Stimulated activated CD8-positive, alpha-beta memory T cell treated with anti-CD3 and anti-CD28 coated beads, Interleukin-2, amount 100 ng/mL, for 48 hours (primary cell): ENCODE measurements at places on chromosomes 4 and X.

DNA sequence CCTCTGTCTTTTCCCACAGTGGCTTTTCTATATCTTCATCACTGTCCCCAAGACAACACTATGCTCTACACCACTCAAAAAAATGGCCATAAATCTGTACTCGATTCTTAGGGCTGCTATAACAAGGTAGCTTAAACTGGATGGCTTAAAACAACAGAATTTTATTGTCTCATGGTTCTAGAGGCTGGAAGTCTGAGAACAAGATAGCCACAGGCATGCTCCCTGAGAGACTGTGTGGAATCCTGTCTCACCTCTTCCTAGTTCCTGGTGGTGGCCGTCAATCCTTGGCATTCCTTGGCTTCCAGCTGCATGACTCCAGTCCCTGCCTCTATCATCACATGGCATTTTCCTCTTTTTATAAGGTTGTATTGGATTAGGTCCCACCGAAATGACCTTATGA lies 70.7 kb upstream of the DCLK2 start:
- DNase-seq: no peak

DNA sequence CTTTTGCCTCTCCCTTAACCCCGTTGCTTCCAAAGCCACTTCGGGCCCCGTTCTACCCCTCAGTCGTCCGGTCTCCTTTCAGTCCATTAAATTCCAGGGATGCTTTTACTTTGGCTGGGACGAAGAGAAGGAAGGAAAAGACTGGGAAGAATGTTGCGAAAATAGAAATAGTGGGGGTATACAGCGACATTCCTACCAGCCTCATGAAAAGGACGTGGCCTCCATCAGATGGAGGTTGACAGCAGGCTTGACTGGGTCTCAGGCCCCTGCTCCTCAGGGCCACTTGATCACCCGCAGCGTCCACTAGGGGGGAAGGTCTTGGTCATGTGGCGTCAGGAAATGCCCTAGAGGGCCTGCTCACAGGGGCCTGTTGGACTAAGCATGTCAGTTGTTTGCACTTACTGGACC lies 657 bp upstream of the ANKRD50 start:
- no peak for DNase-seq

GRCh38 chr4:88697588-88698329 lies at the start of gene NAP1L5:
NAP1L5 (minus strand) TSS chr4:88697829; CDS start chr4:88697754, 75 bp downstream.
- peak; percentile 38 for DNase-seq

DNA sequence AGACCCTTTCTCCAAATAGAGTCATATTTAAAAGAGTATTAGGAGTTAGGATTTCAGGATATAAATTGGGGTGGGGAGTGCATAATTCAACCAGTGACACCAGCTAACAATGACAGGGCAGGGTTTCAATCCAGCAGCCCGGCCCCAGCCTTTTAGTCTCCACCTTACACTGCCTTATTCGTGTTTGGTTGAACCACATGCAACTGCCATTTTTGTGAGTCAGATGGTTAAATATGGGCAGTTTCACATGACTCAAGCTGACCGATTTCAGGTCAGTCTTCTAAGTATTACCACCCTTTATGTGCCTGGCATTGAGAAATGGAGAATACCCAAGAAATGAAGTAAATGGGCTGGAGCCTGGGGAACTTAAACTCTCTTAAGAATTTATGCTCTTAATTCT lies 102.8 kb downstream of the STOX2 start:
- DNase-seq: no peak
